Right atrium auricular region (tissue), 2 donors: ENCODE measurements at places on chromosomes 16 and 17.
A peak's percentile ranks its signal among the peaks of the same experiment; 100 is the strongest.

DNA sequence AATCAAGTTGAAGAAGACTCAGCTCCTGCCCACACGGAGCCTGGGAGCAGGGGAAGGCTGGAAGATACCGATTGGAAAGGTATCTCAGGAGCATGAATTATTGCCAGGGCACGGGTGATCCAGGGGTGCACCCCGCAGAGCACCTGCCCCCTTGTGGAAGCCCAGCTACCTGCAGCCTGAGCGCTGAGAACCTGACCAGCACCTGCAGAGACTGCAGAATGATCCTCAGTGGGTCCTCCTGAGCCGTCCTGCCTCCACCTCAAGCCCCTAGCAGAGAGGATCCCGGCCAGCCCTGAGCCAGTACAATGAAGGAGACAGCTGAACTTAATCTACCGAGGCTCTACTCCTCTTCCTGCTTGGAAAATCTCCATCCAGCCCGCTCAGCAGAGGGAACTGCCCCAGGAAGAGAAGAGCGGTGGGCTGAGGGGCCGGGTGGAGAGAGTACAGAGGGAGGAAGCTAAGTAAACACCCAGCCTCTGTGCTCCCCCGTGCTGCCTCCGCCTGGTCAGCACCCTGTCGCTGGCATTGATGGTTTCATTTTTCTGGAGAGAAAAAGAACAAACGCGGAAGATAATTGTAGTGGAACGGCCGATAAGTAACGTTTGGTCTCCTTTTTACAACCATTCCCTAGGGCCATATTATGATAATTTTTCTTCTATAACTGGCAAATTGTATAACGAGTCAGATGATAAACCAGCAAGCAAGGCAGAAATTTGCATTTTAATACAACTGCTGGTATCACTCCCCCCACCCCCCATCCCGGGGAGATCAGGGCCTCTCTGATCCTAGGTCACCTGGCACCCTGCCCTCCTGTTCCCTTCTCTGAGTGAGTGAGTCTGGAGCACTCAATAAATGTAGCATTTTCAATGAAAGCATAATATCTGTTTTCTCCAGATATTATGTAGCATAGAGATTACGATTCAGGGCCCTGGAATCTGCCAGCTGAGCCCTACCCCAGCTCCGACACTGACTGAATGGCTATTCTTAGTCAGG lies 204.5 kb upstream of the RPL38 start:
- DNase-seq = no peak

DNA sequence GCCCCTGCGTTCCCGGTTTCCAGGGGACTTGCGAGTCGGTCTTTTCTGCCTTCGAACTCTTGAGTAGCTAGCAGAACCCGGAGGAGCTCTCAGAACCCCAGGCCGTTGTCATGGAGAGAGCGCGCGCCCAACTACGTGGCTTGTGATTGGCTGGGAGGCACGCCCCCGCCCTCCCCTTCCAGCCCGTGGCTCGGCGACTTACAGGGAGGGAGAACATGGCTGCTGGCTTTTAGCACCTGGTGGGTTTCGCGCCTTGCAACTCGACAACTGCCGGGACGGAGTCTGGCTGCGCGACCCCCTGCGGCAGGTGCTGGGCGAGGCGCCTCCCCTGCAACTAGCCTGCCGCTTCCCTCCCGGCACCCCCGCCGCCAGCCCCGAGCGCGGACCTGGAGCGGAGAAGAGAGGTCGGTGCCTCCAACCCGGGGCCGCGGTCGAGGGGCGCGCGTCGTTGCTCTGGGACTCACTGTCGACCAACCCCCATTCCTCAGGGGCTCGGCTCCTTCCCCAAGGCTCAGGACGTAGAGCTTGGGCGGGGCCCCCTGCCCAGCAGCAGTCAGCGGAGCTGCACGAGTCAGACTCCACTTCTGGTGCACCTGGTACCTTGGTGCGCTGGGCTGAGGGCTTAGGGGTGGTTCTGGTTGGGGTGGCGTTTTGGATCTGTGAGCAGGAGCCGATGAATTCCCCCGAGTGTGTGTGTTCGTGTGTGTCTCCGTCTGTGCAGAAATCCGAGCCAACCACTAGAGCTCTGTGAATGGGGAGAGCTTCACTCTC lies 9.0 kb upstream of the ZFP90 start:
- DNase-seq = peak; percentile 96

GRCh38 chr17:63519972-63520882 lies 2.9 kb upstream of the KCNH6 start:
- DNase-seq = no peak

DNA sequence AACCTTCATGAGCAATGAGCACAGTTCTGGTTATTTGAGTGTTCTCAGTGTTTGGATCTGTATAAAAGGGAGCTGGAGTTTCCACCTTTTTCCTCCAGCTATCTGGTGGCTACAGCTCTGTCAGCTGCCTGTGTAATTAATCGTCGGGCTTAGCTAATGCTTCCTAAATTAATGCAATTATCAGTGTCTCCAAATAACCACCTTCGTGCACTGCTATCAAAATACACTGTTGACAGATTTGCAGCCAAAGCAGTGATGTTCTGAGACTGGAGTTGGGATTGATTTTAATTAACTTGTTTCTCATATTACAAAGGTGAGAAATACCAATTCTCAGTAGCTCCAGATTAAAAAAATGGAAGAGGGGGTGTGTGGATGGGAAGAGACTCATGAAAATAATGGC lies 325.8 kb downstream of the CBLN1 start:
- DNase-seq = no peak

DNA sequence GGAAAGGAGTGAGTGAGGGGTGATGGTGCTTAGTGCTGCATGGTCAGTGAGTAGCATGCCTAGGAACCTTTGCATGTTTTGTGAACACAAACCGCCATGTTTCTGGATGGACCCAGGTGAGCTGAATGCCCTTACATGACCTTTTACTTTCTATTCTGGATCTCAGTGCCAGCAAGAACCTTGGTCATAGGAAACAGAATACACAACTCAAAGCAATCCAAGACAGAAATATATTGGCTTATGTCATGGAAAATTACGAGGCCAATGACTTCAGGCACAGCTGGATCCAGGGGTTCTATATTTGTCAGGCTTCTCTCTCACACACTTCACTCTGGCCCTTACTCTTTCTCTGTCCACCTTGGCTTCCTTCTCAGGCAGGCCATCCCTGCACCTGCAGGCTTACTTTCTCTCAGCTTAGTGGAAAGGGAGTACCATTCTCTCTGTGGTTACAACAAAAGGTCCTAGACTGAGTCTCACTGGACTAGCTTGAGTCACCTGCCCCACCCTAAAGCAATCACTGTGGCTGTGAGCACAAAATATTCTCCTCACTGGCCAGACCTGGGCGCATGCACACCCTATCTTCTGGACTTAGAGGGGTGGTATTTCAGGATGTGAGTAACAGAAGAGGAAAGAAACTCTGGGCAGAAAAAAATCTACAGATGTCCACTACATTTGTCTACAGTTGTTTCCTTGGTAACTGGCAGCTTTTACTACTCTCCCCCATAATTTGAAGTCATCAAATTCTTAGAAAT lies 20.4 kb upstream of the CPNE2 start:
- no peak for DNase-seq

- peak; percentile 63 for DNase-seq
Observed at GRCh38 chr16:920717-921116, 50.1 kb downstream of the LMF1 start.

- DNase-seq = no peak
Observed at GRCh38 chr17:36934144-36934691, 3.1 kb upstream of the LHX1 start.

- no peak for DNase-seq
Observed at GRCh38 chr16:7366041-7366440, 33.4 kb downstream of the RBFOX1 start.

DNA sequence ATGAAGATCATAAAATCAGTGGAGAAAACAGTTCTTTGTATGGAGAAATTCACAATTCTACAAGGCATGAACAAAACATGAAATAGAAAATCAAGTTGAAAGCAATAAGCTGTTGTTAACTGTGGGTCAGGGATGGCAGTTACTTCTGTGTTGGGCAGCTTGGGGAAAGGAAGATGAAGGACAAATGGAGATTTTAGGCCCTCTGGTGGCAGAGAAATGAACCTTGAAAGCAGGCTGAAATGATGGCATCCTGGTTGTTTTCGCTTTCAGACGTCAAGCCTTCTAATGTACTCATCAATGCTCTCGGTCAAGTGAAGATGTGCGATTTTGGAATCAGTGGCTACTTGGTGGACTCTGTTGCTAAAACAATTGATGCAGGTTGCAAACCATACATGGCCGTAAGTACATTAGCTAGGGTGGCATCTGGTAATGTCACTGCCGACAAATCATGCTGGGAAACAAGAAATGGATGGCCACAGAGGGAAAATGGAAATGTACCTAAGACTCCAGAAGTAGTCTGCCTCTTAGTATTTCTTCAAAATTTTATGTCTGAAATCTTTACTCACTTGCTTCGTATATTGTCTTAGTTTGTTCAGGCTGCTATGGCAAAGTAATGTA lies 108.9 kb downstream of the MAP2K6 start:
- no peak for DNase-seq

DNA sequence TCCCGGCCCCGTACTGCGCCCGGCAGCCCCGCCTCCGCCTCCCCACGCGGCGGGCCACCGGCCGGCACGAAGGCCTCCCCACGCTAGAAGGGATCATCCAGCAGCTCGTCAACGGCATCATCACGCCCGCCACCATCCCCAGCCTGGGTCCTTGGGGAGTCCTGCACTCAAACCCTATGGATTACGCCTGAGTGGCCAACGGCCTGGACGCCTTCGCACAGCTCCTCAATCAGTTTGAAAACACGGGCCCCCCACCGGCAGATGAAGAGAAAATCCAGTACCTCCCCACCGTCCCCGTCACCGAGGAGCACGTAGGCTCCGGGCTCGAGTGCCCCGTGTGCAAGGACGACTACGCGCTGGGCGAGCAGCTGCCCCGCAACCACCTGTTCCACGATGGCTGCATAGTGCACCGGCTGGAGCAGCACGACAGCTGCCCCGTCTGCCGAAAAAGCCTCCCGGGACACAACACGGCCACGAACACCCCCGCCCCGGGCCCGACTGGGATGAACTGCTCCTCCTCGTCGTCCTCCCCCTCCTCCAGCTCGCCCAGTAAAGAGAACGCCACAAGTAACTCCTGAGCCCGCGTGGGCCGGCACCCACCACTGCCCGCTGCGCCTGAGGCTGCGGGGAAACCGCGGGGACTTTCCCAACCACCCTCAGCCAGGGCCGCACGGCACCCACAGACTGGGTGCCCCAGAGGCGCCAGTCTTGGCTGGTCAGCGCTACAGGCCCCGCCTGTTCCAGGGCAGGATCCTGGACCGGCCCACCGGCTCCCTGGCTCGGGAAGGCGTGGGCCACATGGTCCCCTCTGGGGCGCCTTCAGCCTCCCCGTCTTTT lies 39.0 kb upstream of the AKAP1 start:
- DNase-seq = no peak

GRCh38 chr17:75602644-75603043 lies 15.0 kb downstream of the MYO15B start:
- no peak for DNase-seq

DNA sequence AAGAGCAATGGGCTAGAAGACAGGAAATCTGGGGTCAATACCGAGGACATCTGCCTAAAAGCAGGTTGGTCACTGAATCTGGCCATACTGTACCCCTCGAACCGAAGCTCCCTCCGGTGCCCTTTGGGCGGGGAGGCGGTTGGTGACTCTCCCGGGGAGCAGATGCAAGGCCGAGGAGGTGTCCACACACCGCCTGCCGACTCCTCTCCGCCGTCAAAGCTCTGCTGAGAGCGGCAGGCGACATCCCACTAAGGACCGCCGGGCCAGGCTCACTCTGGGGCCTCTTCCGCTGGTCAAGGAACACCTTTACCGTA lies 458 bp downstream of the ZNF200 start:
- no peak for DNase-seq

GRCh38 chr16:66846831-66847230 lies 2.6 kb downstream of the CA7 start:
- no peak for DNase-seq

DNA sequence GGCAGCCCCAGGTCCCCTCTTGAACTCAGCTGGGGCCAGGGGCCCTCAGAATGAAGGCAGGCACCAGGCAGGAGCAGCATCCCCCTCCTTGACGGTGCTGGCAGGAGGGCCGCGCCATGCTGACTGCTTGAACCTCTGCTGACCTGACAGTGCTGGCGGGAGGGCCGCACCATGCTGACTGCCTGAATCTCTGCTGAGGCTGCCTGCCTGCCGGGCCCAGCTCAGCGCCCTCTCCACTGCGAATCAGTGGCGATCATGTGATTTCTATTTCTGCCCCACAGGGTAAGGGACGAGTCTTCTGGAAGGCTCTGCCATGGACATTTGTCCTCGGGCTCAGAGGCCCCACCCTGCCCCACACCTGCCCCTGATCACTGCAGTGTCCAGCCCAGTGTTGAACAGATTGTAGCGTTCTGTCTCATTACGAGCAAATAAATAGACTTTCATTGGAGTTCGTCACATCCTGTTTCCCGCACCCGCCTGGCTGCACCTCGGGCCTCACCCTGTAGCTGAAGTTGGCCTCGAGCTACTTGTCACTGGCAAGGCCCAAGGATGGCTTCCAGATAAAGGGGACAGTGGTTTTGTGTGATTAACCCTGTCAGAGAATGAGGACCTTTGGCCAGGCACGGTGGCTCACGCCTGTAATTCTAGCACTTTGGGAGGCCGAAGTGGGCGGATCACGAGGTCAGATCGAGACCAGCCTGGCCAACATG lies 8.6 kb downstream of the C16orf90 start:
- no peak for DNase-seq

DNA sequence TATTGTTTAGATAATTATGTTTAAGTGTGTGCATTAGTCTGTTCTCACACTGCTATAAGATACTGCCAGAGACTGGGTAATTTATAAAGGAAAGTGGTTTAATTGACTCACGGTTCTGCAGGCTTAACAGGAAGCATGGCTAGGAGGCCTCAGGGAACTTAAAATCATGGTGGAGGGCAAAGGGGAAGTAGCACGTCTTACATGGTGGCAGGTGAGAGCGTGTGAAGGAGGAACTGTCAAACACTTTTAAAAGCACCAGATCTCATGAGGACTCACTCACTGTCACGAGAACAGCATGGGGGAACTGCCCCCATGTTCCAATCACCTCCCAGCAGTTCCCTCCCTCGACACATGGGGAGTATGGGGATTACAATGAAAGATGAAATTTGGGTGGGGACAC lies 203.5 kb upstream of the GOT2 start:
- DNase-seq = no peak

DNA sequence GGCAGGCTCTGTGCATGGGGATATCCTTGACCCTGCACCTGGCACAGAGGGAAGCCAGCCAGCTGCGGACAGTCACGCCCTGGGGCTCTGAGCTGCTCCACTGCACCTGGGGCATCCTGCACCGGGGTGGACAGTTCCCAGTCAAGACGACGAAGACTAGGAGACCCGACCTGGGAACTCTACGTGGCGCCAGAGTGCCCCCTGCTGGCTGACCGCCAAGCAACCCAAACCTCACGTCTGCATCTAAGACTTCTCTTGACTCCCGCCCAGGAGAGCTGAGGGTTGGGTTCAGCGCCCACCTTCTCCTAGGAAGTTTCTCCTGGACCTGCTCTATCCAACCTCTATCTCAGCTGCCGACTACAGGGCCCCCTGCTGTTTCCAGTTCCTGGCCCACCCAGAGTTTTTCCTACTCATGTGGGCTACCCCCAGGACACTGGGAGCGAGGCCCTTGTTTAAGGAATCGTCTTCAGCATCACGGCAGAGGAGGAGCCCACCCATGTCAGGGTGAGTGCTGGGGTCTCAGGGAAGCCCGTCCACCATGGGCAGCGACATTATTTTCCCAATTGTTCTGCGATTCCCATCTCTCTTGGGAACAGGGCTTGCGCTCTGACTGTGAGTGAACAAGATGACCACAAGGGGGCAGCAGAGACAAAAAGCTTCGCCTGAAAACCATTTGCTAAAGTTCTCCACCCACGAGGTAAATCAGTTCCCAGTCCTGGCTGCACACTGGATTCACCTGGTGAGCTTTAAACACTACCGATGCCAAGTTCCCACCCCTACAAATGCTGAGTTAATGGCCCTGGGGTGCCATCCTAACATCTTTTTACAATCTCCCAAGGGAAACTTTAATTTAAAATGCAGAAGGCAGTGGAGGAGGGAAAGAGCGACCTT lies 29.3 kb downstream of the TLE7 start:
- peak; percentile 74 for DNase-seq
